ENCODE measurements at places on chromosomes 1 and 21.

DNA sequence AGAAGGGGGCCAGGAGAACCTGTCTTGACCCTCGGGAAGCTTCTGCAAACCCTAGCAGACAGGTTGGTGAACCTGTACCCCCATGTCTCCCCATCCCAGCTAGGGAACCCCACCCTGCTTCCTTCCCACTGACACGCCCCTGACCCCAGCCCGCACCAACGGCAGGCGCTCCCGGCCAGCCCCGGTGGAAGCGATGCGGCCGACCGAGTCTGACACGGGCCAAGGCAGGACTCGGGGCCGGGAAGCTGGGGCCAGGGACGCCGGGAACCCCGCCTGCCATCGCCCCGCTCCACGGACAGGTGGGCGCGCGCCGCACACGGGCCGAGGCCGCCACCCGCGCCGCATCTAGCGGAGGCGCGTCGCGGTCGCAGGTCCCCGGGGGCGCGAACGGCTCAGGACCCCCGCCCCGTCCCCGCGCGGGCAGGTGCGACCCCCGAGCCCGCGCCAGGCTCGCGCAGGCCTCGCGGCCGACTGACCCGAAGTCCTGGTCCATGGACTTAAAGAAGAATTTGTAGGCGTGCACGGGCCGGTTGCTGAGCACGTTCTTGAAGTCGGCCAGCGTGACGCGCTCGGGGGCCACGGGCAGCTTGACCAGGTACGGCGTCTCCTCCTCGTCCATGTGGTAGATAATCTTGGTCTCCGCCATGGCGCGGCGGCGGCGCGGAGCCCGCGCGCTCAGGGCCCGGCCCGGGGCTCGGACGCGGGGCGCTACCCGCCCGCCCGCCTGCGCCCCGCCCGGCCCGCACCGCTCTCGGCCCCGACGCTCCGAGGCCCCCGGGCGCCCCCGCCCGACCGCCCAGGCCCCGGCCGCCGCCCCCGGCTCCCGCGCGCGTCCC lies 580 bp downstream of the DVL1 start:
- no peak for DNase-seq

GRCh38 chr1:150621497-150622302 lies 7.7 kb downstream of the ENSA start:
- DNase-seq = peak; percentile 69

DNA sequence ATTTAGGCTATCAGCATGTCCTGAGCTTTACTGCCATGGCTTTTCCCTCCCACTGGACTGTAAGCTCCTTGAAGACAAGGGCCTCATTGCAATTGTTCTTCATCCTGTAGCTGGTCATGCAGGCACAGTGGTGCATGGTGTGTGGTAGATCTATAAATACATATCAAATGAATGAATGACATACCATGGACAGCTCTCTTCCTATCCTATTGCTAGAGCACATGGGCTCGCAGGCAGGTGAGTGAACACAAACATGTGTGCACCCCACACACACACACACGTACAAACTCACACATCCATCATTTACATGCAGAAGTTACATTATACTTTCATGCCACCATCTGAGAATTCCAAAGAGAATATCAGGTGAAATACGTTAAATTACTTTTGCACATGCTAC lies 172.9 kb upstream of the RUNX1 start:
- DNase-seq = peak; percentile 12

GRCh38 chr1:85360730-85361493 lies 84.5 kb upstream of the BCL10 start:
- no peak for DNase-seq

GRCh38 chr1:207309745-207310273 lies 11.7 kb upstream of the CD55 start:
- no peak for DNase-seq

GRCh38 chr1:229553621-229554130 lies 4.8 kb downstream of the ABCB10 start:
- DNase-seq = no peak
